Activated CD8-positive, alpha-beta memory T cell treated with anti-CD3 and anti-CD28 coated beads for 24 hours (primary cell): ENCODE measurements at places on chromosomes 6 and 20.

- no peak for DNase-seq
These were observed 75.2 kb upstream of the GLP1R start for GRCh38 chr6:38973178-38974057.

DNA sequence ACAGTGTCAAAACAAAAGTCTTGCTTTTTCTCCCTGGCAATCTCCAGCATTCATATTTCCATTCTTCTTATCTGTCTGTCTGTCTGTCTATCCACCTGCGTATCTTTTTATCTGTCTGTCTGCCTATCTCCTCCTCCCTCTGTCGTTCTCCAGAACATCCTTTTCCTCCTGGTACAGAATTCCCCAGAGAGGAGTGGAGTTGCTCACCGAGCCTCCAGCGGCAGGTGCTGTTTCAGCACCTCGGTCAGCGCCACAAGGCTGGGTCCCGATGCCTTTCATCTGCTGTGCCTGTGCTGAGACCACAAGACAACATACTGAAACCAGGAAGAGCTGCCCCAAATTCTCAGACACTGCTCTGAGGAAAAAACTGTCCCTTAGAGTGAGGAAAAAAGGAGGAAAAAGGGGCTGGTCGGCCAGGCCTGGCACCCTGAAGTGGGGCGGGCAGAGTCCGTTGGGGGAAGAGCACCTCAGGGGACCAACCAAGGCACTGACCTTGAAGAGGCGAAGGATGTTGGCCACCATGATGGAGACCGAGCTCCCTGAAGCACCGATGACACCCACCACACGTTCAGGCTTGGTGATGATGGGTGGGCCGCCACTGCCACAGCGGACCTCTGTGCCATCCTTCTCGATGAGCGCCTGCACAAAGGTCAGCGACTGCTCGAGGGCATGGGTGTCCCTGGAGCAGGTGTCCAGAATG, 13.3 kb downstream of the GRM4 start:
- DNase-seq: peak; percentile 65

DNA sequence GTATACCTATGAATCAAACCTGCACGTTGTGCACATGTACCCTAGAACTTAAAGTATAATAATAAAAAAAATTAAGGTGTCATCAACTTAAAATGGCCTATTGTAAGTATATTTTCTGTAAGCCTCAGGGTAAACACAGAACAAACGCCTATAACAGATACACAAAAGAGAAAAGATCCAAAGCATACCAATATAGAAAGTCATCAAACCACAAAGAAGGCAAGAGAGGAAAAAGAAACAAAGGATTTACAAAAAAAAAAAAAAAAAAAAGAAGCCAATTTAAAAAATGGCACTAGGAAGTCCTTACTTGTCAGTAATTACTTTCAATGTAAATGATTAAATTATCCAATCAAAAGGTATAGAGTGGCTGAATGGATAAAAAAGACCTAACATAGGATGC, 24.6 kb upstream of the ASF1A start:
- DNase-seq: no peak

DNA sequence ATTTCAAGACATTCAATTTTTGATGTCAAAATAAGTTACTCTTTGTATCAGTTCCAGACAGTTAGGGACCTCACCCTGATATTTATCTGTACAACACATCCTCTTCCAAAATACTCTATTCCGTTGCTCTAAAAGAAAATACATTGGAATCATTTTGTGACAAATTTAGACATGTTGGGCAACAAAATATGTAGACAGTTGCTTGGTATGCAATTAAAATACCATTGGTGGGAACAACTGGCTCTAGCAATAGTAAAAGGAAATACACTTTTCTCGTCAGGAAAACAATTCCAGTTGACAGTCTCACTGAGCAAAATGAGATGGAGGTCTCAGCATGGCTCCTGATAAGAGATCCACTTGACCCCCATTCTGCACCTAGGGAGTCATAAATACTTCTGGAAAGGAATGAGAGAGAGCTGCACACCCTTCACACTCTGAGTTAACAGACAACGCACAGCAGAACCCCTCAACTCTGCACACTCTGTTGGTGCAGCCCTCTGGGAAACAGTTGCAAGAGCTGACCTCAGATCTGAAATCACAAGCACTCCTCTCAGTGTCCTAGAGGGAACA, 171.3 kb upstream of the NT5E start:
- no peak for DNase-seq

GRCh38 chr6:56193846-56194245, 53.5 kb downstream of the COL21A1 start:
- no peak for DNase-seq

- no peak for DNase-seq
These were observed 66.6 kb downstream of the LAMA4 start for GRCh38 chr6:112187736-112188135.

GRCh38 chr6:16832721-16833120, 71.5 kb upstream of the ATXN1 start:
- DNase-seq: no peak

DNA sequence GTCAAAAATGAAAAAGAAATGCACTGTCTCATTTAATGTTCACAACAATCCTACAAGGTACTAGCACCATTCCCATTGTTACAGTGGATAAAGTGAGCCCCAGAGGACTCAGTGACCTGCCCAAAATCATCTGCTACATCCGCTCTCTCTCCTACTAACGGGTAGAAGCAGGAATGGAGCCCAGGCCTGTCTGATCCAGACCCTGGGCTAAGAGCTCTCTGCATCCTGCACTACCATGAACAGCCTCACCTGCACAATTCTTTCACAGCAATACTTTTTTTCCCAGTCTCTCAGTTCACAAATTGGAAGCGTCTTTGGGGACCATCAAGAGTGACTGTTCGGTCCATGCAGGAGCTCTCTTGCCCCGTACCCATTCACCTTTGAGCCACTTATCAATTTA, 31.2 kb downstream of the ATP9A start:
- DNase-seq: no peak

DNA sequence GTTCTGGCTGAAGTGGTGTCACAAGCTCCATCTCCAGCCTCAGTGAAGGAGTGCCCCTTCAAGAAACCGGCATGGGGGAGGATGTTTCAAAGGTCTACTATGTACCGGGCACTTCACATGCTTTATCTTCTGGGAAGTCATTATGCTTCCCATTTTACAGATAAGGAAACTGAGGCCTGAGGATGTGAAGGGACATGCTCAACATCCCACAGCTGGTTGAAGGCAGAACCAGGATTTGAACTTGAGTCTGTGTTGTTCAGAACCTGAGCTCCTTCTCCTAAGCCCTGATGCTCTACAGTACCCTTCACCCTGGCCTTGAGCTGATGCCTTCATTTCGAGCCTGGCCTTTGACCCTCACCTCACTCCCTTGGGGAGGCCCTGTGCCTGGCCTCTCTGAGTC, 13.0 kb downstream of the GLP1R start:
- DNase-seq: no peak

- DNase-seq: no peak
These were observed 370.1 kb downstream of the FOXA2 start for GRCh38 chr20:22214296-22214695.

- DNase-seq: no peak
These were observed 5.2 kb upstream of the IL17A start for GRCh38 chr6:52180787-52181558.

DNA sequence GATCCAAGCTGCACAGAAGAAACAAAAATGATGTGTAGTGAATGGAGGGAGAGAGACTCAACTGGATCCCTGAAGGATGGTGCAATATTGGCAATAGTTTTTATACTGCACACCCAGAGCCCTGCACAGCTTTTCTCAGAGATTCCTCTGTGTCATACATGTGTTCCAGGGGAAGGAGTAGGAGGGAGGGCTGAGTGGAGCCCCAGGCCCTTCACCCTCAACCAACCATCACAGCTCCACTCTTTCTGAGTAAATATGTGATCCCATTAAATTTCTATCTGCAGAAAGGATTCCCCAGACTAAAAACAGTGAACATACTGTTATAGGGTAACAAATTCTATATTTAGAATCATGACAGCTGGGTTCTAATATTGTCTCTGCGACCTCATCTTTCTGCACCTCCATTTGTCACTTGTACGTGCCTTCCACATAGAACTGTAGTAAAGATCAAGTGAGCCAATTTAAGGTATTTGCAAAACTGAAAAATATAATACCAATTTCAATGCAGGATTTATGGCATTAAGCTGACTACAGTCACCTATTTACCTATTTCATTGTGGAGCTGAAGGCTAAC, 421.4 kb upstream of the NRSN1 start:
- DNase-seq: no peak

GRCh38 chr6:43089874-43090558, 13.9 kb downstream of the PTK7 start:
- DNase-seq: no peak

- peak; percentile 83 for DNase-seq
These were observed 32.6 kb upstream of the PHACTR3 start for GRCh38 chr20:59571551-59572314.

DNA sequence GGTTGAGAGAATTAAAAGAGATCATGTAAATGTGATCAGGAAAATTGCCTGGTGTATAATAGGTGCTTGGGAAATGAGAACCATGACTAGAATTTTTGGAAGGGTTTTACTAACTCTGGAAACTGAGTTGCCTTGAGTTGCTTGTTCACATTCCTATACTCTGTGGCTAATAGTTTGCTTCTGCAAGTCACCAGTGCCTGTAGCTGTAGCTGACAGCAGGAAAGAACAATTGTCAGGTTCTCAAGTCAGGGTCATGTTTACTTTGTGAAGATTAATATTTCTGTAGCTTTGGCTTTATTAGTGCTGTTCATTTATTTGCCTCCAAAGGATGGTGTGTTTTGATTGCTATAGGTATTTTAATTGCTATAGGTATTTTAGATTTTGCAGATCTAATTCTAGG, 86.5 kb downstream of the EYA2 start:
- no peak for DNase-seq

DNA sequence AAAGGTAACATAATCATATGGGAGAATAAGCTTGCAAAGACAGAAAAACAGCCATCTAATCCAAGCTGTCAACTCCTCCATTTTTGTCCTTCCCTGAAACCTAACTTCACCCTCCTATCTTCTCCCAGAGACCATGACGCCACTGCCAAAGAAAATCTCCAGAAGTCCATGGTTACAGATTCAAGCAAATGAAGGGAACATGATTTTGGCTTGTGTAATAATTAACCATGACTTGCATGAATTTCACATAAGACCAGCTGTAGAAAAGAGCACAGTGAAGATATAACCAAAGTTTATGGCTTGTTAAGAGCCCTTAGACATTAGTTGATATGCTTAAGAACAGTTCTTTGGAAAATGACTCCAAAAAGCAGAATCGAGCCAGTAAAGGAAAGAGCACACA, 342.1 kb upstream of the NRSN1 start:
- DNase-seq: no peak

GRCh38 chr6:44535446-44535845, 147.9 kb downstream of the CDC5L start:
- peak; percentile 5 for DNase-seq

DNA sequence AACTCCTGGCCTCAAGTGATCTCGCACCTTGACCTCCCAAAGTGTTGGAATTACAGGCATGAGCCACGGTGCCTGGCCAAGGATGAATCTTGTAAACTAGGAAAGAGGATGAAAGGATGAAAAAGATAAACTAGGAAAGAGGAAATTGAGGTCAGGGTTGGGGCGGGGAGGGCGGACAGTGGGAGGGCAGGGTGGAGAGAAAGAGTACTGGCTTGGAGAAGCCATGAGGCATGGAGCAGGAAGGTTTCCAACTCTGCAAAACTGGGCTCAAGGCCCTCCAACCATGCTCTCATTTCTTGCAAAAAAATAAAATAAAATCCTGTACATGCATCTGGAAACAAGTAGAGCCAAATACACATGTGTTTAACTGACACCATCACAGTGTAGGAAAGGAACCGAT, 256.6 kb upstream of the SGK1 start:
- DNase-seq: no peak
